ENCODE measurements at places on chromosomes 4 and X.

DNA sequence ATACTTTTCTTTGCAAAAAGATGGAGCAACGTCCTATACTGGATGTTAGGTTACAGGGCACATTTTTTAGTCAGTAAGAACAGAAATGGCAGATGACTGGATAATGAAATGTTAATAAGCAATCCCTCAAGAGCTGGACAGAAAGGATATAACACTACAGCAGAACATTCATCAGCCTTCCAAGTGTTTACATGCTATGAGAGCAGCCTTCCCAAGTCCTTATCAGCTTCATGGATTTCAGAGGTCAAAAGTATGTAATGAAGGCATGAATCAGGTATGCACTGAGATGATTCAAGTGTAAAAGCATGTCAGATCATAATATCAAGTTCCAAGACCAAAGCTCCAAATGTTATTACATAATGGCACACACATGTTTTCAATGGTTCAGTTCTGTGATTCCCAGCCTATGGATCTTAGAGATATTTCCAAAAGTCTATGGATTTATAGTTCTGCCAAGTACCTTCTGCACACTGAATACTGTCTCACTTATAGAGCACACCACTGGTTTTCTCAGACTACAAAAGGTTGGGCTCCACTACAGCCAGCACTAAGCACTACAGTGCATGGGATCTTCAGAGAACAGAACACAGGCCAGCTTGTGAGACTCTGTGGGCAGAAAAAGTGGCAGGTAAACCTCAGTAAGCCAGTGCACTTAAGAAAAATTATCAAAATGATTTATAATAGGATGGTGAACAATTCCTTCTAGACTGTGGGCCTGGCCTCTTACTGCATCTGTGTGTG lies 49.2 kb downstream of the GPC4 start:
- no peak for DNase-seq

- no peak for DNase-seq
Measured at GRCh38 chr4:126784966-126785580, 847.7 kb upstream of the INTU start.

GRCh38 chr4:175790083-175790482 lies 22.0 kb downstream of the GPM6A start:
- DNase-seq: no peak

DNA sequence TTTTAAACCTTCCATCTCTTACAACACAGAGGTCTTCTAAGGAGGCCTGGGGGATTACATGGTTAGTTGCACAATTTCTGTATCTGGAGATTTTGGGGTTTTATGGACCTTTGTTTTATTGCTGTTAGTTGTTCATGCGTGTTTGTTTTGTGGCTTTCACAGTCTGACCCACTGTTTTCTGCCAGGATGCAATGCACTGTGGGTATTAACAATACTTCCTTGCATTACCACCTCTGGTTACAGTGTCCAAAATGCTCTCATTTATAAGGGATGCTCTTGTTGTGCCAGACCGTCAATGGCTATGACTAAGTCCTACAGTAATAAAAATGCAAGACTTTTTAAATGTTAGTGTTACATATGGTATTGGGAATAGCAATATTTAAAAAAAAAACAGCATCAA lies 730.2 kb downstream of the KCTD8 start:
- no peak for DNase-seq

- DNase-seq: no peak
Measured at GRCh38 chr4:169770416-169770815, 12.7 kb upstream of the HPF1 start.

DNA sequence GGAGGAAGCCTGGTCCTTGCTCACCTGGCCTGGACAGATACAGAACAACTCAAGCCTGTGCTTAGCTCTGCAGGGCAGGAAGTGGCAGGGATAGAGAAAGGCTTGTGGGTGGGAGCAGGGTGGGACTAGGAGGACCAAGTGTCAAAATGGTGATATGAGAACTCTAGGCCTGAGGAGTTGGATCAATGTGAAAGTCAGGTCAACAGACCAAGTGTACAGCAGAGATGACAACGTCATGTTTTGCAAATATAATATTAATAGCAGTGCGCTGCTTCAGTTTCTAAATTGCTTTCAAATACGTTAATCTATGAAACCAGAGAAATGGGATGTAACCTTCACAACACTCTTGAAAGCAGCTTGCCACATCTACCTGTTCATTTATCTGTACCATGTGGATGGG lies 114.2 kb upstream of the MAP3K15 start:
- no peak for DNase-seq

GRCh38 chrX:73822775-73823174 lies 259.8 kb downstream of the CHIC1 start:
- DNase-seq: no peak

DNA sequence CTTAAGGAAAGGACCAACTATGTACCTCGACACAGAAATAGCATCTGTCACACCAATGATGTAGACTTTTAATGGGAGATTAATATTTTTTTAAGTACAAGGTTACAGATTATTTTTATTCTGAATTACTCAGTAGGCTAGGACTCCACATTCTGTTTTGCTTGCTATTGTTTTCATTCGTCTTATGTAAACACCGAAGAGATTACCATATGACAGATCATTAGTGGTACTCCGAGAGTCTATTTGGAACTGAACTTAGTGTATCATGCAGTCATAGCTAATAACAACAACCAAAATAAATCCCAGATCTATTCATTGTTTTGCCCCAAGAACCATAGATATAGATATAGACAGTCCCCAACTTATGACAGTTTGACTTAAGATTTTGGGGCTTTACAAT lies 139.7 kb upstream of the SPRY1 start:
- no peak for DNase-seq

DNA sequence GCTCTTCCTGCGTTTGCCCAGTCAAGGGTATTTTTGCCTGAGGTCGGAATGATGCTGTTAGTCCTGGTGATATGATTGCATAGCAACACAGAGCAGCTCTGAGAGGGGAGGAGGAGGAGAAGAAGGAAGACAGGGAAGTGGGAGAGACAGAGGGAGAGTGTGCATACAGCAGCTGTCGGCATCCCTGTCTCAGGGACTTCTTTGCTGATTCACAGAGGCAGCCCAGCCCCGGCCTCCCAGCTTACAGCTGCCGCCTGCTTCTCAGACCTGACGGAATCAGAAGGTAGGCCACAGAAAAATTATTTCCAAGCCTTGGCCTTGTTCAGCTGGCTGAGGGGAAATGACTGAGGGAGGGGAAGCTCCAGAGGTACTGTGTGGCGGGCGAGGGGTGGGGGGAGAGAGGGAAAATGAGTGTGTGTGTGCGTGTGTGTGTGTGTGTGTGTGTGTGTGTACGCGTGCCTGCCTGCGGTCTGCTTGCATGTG lies 319 bp downstream of the DRP2 start:
- no peak for DNase-seq

DNA sequence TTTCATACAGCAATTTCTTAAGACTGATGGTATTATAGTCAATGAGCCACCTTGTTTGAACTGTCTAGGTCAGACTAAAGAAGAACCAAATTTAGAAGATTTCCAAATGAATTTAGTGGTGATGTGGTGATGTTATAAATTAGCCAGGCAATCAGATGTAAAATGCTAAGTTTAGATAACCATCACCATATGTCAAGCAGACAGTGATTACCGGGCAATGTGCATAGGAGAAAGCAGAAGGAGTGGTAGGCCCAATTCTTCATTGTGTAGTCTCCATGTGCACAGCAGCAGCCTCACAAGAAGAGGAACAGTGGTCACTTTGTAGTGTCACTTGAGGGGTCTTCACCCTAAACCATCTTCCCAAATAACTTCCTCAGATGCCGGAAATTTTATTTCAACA lies 198.8 kb downstream of the ANTXR2 start:
- no peak for DNase-seq

GRCh38 chr4:99652596-99653436 lies 4.8 kb downstream of the C4orf54 start:
- no peak for DNase-seq

GRCh38 chr4:125590158-125590557 lies 275.4 kb downstream of the FAT4 start:
- DNase-seq: no peak

GRCh38 chrX:2781698-2782097 lies 29.9 kb downstream of the XG start:
- no peak for DNase-seq

DNA sequence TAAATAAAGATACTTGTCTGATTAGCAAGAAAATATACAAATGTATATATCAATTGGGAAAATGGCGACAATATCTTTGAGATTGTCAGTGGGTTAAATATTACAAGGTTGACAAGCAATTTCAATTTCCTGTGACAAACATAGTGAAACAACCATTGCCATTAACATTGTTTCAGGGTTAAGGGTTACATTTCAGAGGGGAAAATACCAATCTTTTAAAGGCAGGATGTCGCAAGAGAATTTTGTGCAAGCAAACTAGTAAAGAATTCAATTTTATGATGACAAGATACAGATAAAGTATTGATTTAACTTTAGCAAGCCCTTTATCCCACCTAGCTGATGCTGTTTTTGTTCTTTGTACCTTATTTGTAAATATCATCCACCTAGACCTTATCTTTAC lies 305.8 kb upstream of the GRIA3 start:
- DNase-seq: no peak

- no peak for DNase-seq
Measured at GRCh38 chrX:102044496-102044895, 81.0 kb upstream of the TCEAL2 start.

GRCh38 chr4:73701116-73701515 lies 39.3 kb upstream of the CXCL8 start:
- DNase-seq: no peak

DNA sequence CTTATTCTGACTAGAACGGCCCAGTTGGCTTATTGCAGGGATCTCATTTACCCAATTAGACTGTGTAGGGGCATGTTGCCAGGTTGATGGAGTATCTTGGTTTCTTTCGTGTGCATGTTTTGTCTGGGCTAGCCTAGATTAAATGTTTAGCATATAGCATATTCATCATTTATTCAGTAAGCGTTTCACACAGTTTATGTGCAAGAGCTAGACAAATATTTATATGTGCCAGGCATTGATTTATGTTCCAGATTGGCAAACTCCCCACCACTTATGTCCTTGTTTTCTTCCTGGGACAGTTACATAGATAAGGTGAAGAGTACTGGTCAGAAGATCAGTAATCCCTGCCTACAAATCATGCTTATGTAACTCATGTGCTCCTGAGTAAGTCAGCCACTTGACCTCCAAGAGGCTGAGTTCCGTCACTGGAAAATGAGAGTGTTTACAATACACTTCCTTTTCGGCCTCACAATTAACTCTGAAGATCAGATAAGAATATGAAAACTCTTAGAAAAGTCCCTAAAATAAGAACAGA lies 57.2 kb downstream of the RUFY3 start:
- no peak for DNase-seq

- DNase-seq: no peak
Measured at GRCh38 chr4:109007976-109008375, 245.1 kb upstream of the ETNPPL start.

- no peak for DNase-seq
Measured at GRCh38 chrX:6777238-6778002, 242.5 kb upstream of the VCX3A start.

DNA sequence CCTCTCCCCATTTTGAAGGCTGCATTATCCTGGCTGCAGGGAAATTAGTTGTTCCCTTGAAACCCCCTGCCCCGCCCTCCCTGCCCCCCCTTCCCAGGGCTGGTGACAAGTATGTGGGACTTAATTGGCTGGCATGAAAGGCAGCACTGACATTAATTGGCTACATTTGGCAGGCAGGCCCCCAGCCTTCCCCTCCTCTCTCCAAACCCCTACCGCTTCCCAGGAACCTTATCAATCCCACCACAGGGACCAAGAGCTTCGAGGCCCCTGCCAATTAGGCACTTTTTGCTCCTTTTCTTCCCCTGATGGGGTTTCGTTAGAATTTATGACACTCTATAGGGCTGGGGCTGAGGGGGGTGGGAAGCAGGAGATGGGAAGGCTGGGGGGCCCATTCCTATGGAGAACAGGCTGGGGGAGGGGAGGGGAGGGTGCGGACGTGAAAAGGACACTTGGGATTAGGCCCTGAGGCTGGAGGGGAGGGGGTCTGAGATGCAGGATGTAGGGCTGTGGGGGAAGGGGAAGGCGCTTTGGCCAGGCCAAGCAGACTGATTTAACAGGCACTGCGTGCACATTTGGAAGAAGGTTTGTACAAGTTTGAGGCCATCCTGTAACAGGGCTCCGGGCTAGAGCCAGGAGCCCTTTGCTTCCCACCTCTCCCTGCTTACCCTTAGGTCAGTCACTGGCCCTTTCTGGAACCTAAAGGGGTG lies 52.2 kb downstream of the EFNB1 start:
- DNase-seq: no peak

GRCh38 chr4:116829187-116829586 lies 256.2 kb downstream of the TRAM1L1 start:
- no peak for DNase-seq

GRCh38 chr4:123696687-123697086 lies 300.1 kb downstream of the SPRY1 start:
- no peak for DNase-seq

GRCh38 chr4:102586644-102587021 lies 85.5 kb downstream of the NFKB1 start:
- DNase-seq: no peak

- no peak for DNase-seq
Measured at GRCh38 chrX:97587171-97587570, 703.5 kb downstream of the RPA4 start.

GRCh38 chr4:82811838-82812341 lies 13.3 kb upstream of the SCD5 start:
- DNase-seq: no peak

GRCh38 chr4:57084360-57084759 lies 25.8 kb downstream of the IGFBP7 start:
- DNase-seq: no peak

DNA sequence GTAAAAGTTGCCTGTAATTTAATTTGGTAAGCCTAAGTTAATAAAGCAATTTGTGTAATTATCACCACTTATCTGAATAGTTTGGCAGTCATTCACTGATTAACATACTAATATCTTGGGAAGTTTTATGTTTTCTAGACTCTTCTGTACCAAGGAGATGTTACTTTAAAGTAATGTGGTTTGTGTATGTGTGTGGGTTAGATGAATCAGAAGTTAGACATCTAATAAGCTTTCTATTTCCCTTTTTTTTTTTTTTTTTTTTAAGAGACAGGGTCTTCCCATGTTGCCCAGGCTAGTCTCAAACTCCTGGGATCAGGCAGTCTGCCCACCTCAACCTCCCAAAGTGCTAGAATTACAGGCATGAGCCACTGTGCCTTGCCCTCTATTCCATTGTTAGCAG lies 5.3 kb downstream of the SLAIN2 start:
- DNase-seq: no peak

All from NCI-H187 (cell line).